Aortic smooth muscle cell (primary cell): ENCODE measurements at places on chromosomes 3 and 15. TPM values are rescaled to one million over a fixed set of nuclear protein-coding genes. Genes with fewer than 3 reads are reported as not detected.

CCR3 gene
- total RNA-seq: not detected in 2 replicates

SEMA3F gene
- total RNA-seq: 8.7 and 19.8 TPM in 2 replicates

CPEB1 gene
- total RNA-seq: 11.8 and 14.8 TPM in 2 replicates

SLC35G2 gene
- total RNA-seq: 11.4 and 16.2 TPM in 2 replicates

SKOR1 gene
- total RNA-seq: under 0.01 and 0.19 TPM in 2 replicates

ENTPD3 gene
- total RNA-seq: 0.26 and 0.31 TPM in 2 replicates

TXNRD3 gene
- total RNA-seq: 8.7 and 9.8 TPM in 2 replicates

AADAC gene
- total RNA-seq: 10.6 and 48.2 TPM in 2 replicates

TF gene
- 0.31 and 0.53 TPM in 2 replicates for total RNA-seq

LMCD1 gene
- total RNA-seq: 21.3 and 61.6 TPM in 2 replicates

MME gene
- 22.7 and 35.8 TPM in 2 replicates for total RNA-seq

CAMP gene
- total RNA-seq: not detected in 2 replicates

GOLGA8T gene
- total RNA-seq: 0.06 and 0.26 TPM in 2 replicates

CCK gene
- 0.19 TPM in 1 of 2 replicates, not detected in the other for total RNA-seq

CDCP1 gene
- 7.7 and 10.2 TPM in 2 replicates for total RNA-seq
